ENCODE measurements at places on chromosomes 4 and X.

GRCh38 chrX:146006637-146007036 lies 189.0 kb downstream of the SLITRK2 start:
- DNase-seq = no peak

GRCh38 chr4:75126058-75126457 lies 193.1 kb downstream of the PARM1 start:
- no peak for DNase-seq

GRCh38 chrX:10676235-10676957 lies 56.0 kb upstream of the MID1 start:
- no peak for DNase-seq

GRCh38 chrX:41180194-41180908 lies 95.1 kb downstream of the USP9X start:
- DNase-seq = peak; percentile 34
